ENCODE measurements at places on chromosomes 12 and 14.

DNA sequence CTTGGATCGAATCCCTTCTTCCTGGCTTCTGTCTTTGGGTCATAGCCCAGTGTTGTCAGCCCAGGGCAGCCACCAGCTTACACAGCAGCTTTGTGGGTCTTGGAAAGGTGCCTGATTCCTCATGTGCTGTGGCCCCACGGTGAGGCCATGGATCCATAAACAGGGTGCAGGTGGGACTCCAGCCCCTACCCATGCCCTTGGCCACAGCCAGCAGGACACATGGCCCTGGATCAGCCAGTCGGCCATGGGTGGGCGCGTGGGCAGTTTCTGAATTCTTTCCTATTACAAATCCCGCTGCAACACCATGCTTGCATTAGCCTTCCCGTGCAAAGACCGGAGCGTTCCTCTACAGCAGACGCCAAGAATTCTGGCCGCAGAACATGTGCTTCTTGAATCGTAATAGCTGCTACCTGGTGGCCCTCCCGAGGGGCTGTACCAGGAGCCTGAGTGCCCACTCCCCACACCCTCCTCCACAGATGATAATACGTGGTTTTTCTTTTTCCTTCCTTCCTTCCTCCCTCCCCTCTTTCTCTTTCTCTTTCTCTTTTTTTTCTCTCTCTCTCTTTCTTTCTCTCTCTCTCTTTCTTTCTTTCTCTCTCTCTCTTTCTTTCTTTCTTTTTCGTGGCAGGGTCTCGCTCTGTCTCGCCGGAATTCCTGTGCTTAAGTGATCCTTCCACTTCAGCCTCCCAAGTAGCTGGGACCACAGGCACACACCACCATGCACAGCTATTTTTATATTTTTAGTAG lies 2.9 kb upstream of the MMP17 start:
- no peak for DNase-seq

- no peak for DNase-seq
Observed at GRCh38 chr12:109347589-109347988, at the start of gene MYO1H. MYO1H (plus strand) TSS chr12:109347900; CDS start chr12:109347961, 61 bp downstream.

DNA sequence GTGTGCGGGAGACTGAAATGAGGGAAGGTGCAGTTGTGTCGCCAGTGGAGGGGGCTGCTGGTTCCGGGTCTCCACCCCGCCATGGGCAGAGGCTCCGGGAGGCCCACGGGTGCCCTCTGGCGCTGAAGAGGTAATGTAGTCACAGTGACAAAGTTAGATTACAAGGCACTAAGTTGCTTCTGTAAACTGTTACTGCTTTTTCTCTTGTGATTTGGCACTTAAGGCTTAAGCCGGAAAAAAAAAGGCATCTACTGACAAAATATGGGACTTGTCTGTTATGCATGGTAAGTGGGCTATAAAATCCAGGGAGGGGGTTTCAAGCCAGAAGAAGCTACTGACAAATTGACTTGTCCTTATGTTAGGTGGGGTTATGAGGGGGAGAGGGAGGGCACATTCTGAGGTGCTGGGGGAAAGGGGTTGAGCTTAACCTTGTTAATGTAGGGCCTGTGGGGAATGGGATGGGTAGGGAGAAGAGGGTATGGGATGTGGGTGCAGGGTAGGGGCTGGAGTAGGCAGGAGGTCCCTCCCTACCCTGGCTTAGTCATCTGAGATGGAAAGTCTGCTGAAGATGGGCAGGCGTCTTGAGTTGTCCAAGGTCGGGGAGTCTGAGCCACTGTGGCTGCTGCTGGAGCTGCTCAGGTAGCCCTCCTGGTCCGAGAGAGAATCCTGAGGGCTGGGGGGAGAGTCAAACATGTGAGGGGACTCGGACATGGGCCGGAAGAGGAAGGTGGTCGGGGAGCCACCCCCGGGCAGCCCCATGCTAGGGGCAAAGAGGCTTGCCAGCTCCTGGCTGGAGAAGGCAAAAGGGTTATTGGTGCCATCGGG lies 3.7 kb downstream of the ZFP36L1 start:
- peak; percentile 79 for DNase-seq

DNA sequence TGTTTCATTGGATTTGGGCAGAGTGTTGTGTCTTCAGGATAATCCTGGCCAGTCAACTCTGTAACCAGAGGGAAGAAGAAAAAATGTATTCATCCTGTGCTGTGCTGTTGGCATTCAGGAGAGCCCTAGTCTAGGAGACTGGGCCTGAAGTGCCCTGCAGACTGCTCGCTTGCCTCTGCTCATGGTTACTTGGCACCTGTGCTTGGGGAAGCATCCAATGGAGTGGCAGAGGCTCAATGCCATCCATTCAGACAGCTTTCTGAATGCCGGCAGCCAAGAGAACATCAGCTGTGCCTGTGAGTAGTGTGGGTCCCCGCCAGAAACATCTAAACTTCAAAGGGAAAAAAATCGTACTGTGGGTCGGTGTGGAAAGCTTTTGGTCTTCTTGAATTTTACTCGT lies 124.2 kb downstream of the SRGAP1 start:
- no peak for DNase-seq

DNA sequence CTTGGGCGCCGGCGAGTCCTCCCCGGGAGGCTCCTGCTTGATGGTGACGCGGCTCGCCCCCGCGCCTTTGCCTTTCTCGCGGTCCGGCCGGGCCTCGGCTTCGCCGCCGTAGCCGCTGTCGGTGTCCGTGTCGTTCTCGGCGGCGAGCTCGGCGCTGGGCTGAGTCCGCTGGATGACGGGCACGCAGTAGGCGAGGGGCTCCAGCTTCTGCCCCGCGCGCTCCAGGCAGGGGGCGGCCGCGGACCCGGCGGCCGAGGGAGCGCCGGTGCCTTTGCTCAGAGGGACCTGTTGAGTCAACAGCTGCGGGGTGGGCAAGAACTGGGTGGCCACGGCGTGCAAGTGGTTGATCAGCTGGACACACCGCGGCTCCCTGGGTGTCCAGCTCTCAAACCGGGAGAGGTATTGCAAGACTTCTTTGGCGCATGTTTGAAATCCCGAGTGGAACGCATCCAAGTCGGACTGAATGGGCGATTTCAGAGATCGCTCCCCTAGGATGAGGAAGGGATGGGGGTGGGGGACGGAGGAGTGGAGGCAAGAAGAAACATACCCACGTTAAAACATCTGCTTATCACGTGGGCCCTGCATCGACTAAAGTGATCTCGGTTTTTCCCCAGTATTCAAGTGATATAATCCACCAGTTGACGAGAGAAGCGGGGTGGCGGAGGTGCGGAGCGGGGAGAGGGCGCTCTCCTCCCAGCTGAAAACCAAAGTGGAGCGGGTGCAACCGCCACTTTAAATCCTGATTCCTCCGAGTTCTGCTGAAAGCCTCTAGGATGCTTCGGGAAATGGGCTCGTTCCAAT lies 2.0 kb downstream of the BHLHE41 start:
- peak; percentile 14 for DNase-seq

DNA sequence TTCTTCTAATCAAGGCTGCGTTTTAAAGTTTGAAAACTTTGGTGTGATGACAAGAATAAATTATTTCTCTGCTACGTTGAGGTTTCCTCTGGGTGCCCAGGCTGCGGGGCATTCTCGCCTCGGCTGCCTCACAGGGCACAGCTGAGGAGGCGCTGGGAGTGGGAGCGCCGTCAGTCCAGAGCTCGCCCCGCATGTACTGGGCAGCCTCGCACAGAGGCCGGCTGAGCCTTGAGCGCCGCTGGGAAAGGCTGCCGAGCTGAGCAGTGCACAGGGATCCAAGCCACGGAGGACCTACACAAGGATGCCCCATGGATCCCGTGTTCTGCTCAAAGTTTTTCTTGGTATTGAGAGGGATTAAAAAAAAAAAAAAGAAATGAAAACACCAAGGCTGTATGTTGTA lies 11.6 kb downstream of the RFX4 start:
- DNase-seq: no peak

- DNase-seq: no peak
Observed at GRCh38 chr12:8855891-8856290, 33.5 kb downstream of the A2ML1 start.

GRCh38 chr14:74852922-74853530 lies 22.9 kb downstream of the PROX2 start:
- DNase-seq: no peak

DNA sequence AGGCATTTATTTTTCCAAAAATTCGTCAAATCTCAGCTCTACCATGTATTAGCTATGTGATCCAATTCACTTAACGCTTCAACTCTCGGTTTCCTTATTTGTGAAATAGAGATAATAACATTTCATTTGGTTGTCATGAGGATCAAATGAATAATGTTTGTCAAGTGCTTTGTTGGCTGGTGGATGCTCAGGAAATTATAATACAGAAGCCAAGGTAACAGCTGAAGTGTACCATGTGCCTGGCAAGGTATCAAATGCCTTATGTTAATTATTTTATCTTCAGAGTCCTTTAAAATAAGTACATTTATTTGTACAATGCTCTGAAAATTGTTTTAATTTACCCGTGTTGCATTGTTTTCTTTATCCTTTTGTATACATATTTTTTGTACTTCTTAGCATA lies 6.1 kb upstream of the PRKCH start:
- DNase-seq: no peak

DNA sequence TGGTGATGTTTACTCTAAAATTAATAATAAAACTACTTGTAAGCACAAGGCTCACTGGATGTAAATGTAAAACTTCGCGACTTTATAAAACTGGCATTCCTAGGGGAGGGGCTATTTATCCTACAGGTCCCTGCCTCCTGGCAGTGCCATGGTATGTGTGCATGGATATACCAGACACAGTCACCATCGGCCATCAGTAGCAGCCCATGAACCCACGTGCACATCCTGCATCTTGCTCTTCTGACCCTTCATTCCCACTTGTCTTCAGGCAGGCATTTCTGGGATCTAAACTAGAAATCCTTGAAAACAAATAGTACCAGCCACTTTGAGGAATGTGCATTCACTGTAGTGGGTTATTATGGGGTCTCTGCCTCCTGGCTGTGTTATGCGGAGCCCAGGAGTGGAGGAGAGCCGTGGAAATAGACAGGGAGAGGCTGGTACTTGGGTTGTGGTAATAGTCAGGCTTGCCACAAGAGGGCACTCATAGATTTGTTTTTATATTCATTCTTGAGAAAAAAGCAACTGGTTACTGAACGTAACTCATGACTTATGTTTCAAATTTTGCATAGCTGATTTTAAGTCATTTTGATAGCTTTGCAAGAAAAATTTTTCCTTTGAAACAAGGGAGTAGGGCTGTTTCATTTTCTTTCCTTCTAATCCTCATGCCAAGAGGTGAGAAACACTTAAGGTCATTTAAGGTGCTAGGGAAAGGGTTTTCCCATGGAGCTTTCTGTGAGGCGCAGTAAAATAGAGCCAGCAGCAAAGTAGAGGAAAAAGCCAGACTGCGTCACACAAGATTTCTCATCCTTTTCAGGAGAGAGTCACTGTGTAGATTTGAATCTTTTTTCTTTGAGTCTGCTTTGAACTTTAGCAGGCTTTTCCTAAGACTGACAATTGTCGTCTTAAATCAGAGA lies 17.4 kb upstream of the GALNT16 start:
- peak; percentile 36 for DNase-seq

DNA sequence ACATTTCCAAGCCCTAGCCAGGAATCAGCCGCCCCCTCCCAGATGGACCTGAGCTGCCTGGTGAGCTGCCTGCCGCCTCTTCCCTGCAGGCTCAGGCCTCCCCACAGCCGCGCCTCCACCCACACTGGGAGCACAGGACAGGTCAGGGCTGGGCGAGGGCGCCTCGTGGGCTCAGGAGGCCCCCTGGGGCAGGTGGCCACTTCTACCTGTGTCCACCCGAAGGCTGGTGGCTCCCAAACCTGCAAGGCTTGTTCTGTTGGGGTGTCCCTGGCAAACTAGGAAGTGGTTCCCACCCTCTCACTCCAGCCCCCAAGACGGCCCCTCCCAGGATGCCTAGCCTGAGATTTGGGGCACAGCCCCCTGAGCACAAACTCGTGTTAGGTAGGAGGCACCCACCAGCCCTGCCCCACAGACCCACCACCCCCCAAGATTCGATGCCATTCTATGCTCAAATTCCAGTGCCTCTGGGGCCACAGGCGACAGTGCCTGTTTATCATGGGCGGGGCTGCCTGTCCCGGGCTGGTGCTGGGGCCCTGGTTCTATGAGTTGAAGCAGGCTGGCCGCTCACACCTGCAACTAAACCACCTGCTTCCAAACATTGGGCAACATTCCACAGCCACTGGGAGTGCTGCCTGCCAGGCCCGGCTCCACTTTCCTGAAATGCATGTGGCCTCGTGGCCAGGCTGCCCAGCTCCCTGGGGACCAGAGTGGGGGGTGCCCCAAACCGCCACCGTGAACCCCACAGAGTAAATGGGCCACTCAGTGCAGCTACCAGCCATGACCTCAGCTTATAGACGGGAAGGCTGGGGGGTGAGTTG lies 6.8 kb downstream of the MMP17 start:
- no peak for DNase-seq

DNA sequence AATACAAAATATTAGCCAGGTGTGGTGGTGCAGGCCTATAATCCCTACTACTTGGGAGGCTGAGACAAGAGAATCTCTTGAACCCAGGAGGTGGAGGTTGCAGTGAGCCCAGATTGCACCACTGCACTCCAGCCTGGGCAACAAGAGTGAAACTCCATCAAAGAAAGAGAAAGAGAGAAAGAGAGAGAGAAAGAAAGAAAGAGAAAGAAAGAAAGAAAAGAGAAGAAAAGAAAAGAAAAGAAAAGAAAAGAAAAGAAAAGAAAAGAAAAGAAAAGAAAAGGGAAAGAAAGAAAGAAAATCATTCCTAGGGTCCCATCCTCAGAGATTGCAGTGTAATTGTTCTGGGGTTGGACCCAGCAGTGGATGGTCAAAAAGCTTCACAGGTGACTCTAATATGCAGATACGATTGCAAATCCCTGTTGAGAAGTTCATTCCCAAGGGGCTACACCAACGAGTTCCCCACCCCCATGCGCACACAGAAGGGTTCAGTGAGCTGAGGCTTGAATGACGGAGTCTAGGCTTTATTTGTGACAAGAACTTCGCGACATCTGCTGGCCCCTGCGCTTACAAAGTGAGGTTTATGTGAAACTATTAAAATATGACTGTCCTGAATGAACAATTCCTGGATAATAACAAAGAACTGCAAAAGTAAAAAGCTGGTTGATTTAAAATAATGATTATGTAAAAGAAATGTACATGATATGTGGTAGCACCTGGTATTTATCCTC lies 17.4 kb upstream of the RNASE12 start:
- DNase-seq: no peak

DNA sequence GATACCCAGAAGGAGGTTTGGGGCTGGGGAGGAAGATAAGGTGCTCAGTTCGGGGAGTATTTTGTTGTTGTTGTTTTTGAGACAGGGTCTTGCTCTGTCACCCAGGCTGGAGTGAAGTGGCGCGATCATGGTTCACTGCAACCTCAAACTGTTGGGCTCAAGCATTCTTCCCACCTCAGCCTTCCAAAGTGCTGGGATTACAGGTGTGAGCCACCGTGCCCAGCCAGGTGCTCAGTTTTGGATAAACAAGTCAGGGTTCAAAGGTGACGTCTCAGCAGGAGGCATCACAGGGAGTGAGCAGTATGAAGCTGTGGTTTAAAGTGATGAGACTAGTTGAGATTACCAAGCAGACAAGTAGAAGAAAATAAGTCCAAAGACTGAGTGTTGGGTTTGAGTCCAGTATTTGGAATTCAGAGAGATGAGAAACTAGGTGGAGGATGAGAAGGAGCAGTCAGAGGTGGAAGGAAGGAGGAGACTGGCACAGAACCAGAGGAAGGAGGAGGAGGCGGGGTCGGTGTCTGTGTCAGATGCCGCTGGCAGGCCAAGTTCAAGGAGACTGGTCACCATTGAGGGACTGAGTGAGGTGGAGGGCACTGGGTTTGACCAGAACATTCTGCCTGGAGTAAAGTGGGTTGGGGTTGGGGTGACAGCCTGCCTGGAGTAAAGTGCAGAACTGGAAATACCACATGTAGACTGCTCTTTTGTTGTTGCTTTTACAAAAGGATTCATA lies 16.1 kb downstream of the SLC35E3 start:
- DNase-seq: no peak

- no peak for DNase-seq
Observed at GRCh38 chr12:86275356-86275755, 19.2 kb upstream of the MGAT4C start.
